ENCODE measurements at places on chromosomes 1 and 21. TPM values are rescaled to one million over a fixed set of nuclear protein-coding genes. Genes with fewer than 3 reads are reported as not detected.
A peak's percentile ranks its signal among the peaks of the same experiment; 100 is the strongest.

- H3K36me3 ChIP-seq = peaks cover 53% of the 10 kb centered on the region
- H3K4me1 ChIP-seq = no peaks in the 10 kb centered on the region
- H3K4me3 ChIP-seq = no peak overlapping the region
- no peaks in the 10 kb centered on the region for H3K27me3 ChIP-seq
- no peak overlapping the region for H3K27ac ChIP-seq
Measured at GRCh38 chr1:222732216-222733159, 4.5 kb upstream of the FAM177B start.

- H3K36me3 ChIP-seq = no peaks in the 10 kb centered on the region
- no peaks in the 10 kb centered on the region for H3K27me3 ChIP-seq
- no peak overlapping the region for H3K4me3 ChIP-seq
- peak; percentile 26 for DNase-seq
Measured at GRCh38 chr1:93701629-93702028, 20.0 kb upstream of the BCAR3 start.

Gene FCGR2B
- total RNA-seq = 6.4 TPM

Gene TSPAN1
- total RNA-seq = 0.99 TPM

All from sigmoid colon (tissue), 7 donors.